ENCODE measurements at places on chromosomes 6 and 20. TPM values are rescaled to one million over a fixed set of nuclear protein-coding genes. Genes with fewer than 3 reads are reported as not detected.

GRCh38 chr6:111984081-111984480, 69.8 kb upstream of the CCN6 start:
- no peak for DNase-seq

- DNase-seq, result no peak
Observed at GRCh38 chr6:41500561-41500960, 45.6 kb upstream of the FOXP4 start.

DNA sequence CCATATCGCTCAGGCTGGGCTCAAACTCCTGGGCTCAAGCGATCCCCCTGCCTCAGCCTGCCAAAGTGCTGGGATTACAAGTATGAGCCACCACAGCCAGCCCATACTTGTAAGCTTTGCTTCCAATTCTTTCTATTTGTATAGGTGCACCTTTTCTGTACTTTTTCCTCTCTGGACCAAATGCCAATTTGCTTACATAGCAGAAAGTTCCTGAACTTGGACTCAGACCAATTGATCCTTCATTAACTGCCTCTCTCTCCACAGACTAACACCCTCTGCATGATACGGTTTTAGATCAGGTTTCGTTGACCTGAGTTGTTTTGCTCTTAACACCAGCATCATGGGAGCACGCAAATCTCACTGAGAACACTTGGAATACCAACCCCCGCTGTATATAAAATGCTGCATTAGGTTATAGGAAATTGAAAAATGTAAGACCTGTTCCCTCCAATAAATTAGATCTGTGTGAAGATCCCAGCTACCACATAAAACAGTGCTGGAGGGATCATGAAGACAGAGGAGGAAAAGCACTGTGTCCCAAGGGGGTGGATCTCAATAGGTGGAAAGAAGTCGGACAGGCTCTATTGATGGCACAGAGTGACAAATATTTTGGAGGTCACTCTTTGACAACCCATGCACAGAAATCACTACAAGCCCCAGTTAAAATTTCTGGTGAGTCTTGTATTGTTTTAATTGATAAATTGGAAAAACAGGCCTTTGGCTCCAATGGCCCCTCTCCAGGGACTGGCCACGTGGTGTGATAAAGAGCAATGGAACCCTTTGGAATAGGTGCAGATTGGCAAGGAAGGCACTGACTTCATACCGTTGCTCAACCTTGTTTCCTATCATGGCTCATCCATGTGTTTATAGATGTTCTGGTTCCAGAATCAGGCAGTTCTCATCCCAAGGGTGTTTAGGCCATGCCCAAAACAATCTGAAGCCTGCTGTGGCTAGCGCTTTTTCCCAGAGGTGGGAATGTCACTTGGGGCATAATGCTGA, 51.2 kb downstream of the ISM1 start:
- no peak for DNase-seq

DNA sequence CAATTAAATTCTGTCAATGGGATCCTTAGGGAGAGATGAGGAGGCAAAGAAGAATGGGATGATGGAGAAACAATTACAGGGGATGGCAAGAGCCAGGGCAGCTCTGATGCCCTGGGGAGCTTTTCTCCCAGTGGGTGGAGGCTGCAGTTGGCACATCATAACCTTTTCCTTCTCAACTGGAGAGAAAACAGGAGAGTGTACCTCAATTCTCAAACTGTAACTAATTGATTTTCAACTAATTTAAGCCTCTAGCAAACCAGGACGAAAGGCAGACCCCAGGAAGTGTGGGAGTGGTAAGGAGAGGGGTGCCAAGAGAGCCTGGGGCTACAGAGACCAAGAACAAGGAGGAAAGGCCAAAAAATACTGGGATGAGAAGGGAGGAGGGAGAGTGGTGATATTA, 5.7 kb downstream of the BMP5 start:
- no peak for DNase-seq

Gene SIRPG
- total RNA-seq, result not detected

Gene EMILIN3
- not detected for total RNA-seq

Gene PDYN
- total RNA-seq, result not detected

Data from HT-29 (cell line).